ENCODE measurements at places on chromosomes 2 and 18.
A peak's percentile ranks its signal among the peaks of the same experiment; 100 is the strongest.

DNA sequence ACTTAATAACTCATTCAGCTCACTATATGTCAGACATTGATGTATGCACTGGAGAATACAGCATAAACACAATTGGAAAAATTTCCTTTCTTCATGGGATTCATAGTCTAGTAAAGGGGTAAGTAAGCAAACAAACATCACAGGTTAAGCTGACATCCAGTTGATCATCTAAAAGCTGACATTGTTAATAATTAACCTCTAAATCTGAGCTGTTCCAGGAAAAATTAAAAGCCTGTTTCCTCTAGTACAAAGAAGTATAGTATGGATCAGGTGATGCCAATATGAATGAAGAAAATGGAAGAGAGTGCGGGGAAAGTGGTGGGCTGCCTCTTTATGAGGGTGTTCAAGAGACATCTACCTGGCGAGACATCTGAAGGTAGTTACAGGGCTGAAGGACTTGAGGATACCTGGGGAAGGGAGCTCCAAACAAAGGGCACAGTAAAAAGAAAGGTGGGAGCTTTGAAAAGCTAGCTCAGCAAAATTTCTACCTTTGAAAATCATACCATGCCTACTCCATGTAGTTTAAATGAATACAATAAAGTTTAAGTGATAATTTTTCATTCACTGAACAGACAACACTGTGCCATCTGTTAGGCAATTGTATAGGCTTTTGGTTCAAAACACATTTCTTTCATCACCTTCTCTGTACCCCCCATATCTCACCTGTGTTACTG, 619.3 kb downstream of the TRIB2 start:
- DNase-seq: no peak

- peak; percentile 15 for DNase-seq
These were observed 106.4 kb downstream of the EXOC6B start for GRCh38 chr2:72719416-72719815.

GRCh38 chr18:5840547-5840946, 54.8 kb downstream of the TMEM200C start:
- no peak for DNase-seq

- DNase-seq: no peak
These were observed 96.5 kb downstream of the NDUFA10 start for GRCh38 chr2:239928391-239929350.

DNA sequence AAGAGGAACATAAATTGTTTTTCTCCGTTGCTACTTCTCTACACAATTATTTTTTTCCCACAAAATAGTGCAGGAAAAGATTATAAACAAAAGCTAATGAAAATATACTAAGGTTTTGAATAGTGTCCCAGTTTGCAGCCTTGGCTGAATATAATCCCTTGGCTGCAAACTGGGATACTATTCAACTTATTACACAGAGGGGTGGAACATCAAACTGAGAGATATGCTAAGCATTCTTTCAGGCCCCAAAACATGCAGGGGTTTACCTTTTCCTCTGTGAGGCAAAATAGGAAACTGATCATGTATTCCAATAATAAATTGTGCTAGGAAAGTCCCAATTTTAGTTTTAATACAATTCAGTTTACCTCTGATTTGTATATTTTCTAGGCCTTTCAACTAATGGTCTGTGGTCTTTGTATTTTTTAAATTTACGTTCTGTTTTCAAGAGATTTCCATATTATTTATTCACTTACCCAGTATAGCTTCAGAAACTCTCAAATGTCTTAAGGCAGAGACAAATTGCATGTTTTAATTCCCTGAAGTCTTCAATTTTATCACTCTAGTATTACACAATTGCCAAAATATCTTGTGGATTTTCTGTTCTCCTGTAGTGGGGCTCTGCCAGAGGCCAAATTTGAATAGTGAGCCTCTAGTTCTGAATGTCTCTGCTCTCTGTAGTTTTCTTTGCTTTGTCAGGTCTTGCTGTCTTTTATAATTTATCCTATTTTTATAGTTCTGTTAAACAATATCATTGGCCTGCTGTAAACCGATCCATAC, 63.9 kb downstream of the PPP1R1C start:
- DNase-seq: peak; percentile 65

DNA sequence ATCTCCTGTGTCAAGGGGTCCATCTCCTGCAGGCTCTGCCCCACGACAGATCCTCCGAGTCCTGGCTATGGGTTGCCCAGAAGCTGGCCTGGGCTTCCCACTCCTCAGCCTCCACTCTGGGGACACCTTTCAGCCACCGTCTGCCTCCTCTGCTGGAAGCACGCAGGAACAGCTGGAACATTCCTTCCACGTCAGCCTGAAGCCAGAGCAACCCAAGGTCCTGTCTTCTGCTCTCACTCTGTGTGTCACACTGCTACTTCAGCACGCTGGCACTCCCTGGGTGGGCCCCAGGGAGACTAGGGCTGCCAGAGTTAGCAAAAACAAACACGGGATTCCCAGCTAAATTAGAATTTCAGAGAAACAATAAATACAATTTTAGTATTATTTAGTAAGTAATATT, 148.8 kb downstream of the HRH4 start:
- no peak for DNase-seq

Data from adipocyte (in vitro differentiated cells).